ENCODE measurements at places on chromosomes 4 and X. TPM values are rescaled to one million over a fixed set of nuclear protein-coding genes. Genes with fewer than 3 reads are reported as not detected.
A peak's percentile ranks its signal among the peaks of the same experiment; 100 is the strongest.

The GIMD1 gene
- not detected for total RNA-seq

The ZNF280C gene
- total RNA-seq = 1.2 TPM

The CTAG1B gene
- total RNA-seq = not detected

The TBC1D8B gene
- 7.7 TPM for total RNA-seq

The CXCL3 gene
- 94.6 TPM for total RNA-seq

The NRK gene
- under 0.01 TPM for total RNA-seq

The CT55 gene
- not detected for total RNA-seq

The GPRASP2 gene
- 32.1 TPM for total RNA-seq

DNA sequence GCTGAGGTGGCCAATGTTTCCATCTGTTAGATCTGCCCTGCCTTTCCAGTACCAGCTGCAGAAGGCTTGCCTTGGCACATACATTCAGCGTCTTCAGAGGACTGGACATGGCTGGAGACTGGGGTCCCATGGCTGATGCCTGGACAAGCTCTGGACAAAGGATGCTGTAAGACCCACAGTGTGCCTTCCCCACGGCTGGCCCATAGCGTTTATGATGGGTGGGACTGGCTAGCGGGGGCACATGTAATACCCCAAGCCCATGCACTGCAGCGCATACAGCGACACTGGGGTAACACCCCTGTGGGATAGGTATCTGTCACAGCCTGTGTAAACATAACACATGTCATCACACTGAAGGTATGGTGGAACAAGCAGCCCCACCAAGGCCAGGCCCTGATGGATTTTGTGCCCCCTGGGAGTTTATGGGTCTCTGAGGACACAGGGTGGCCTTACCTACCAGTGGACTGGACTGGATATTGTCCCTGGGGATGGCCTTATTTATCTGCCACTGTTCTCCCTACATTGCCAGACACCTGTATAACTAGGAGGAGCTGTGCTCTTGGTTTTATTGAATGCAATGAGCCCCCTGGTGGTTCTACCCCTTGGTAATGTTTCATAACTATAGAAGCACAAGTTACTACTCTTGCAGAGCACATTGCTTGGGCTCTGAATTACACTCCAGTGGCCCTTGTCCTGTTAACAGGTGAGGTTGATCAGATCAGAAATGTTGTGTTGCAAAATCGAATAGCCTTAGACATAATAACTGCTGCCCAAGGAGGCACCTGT, 34.3 kb upstream of the TACR3 start:
- H3K27me3 ChIP-seq = no peaks in the 10 kb centered on the region
- no peak overlapping the region for H3K27ac ChIP-seq
- no peak for DNase-seq
- no peaks in the 10 kb centered on the region for H3K36me3 ChIP-seq

- no peaks in the 10 kb centered on the region for H3K36me3 ChIP-seq
- no peak overlapping the region for H3K4me3 ChIP-seq
- no peaks in the 10 kb centered on the region for H3K4me1 ChIP-seq
Observed at GRCh38 chr4:168695288-168695687, 198.4 kb downstream of the PALLD start.

DNA sequence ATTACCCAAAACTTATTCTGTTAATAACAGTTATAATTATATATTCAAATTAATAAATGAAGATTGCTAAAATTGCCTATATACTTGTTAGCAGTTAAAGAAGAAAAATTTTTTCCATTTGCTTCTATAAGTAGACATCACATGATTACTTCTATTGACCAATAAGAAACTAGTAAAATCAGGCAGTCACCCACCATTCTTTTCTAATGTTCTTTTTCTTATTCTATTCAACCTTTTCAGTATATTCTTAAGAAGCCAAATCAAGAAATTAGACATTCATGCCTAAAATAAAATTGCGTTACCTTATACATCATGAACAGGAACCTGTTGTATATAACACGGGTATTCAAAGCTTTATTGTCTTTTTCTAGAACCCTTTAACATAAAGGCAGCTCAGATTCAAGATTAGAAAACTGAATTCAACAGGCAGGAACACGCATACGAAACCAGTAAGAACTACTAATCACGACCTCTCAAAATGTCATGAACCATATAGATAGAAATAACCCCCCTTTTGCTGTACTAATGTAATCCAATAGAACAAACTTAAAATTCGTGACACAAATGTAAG, 568.1 kb upstream of the DIPK2B start:
- H3K27me3 ChIP-seq = no peaks in the 10 kb centered on the region
- peak overlapping the region; percentile 37 for H3K4me3 ChIP-seq
- no peak for DNase-seq
- peaks cover 7% of the 10 kb centered on the region for H3K4me1 ChIP-seq
- H3K36me3 ChIP-seq = no peaks in the 10 kb centered on the region
- H3K27ac ChIP-seq = no peak overlapping the region

DNA sequence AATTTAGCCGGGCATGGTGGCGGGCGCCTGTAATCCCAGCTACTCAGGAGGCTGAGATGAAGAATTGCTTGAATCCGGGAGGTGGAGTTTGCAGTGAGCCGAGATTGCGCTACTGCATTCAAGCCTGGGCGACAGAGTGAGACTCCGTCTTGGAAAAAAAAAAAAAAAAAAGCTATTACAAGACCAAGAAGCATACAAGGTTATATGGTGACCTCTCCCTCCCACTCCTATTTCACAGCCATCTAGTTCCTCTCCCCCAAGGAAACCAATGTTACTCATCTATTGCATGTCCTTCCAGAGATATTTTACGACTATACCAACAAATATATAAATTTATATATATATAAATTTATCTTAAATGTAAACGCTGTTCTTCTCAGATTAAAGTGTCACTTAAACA, 3.2 kb downstream of the SLC9A7 start:
- no peak overlapping the region for H3K27ac ChIP-seq
- no peak overlapping the region for H3K4me3 ChIP-seq
- H3K27me3 ChIP-seq = peaks cover 2% of the 10 kb centered on the region
- H3K4me1 ChIP-seq = peaks cover 5% of the 10 kb centered on the region
- DNase-seq = no peak

DNA sequence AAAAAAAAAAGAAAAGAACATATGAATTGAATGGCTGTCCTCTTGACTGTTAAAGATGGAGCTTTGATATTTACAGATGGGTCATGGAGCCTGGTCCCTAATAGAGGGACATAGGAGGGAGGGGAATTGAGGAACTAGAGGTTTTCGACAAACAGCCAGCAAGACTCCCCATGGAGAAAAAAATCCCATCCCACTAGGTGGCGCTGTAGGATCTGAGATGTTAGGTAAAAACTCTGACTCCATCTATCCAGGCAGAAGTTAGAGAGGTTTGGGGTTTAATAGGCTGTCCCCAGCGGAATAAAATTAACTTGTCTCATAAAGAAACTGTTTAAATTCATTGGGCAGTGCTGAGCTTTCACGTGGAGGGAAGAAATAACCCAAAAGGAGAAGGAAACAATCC, 45.9 kb downstream of the HMGB2 start:
- H3K4me3 ChIP-seq = no peak overlapping the region
- no peaks in the 10 kb centered on the region for H3K27me3 ChIP-seq
- H3K4me1 ChIP-seq = no peaks in the 10 kb centered on the region
- peak; percentile 58 for DNase-seq
- no peak overlapping the region for H3K27ac ChIP-seq

- H3K27ac ChIP-seq = no peak overlapping the region
- H3K36me3 ChIP-seq = no peaks in the 10 kb centered on the region
- H3K4me3 ChIP-seq = no peak overlapping the region
- H3K4me1 ChIP-seq = no peaks in the 10 kb centered on the region
- DNase-seq = no peak
Observed at GRCh38 chrX:80766916-80767315, 42.8 kb downstream of the BRWD3 start.

DNA sequence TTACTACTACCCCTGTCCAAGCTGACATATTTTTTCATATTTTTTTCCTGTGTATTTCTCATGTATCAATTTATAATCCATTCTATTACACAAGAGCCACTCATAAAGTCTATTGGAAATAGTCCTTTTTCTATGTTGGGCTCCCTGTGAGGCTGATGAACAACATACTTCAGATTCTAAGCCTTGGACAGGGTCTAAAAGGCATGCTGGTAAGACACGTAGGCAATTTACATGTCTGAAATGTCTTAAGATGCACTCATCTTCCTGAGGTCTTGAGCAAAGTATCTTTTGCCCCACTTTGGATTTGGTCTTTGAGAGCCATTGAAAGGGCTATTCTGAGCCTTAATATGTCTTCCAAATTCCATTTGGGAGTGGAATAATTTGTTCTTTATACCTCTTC, 31.8 kb downstream of the OCIAD1 start:
- no peak for DNase-seq
- no peaks in the 10 kb centered on the region for H3K4me1 ChIP-seq
- peaks cover 39% of the 10 kb centered on the region for H3K36me3 ChIP-seq
- no peaks in the 10 kb centered on the region for H3K27me3 ChIP-seq

DNA sequence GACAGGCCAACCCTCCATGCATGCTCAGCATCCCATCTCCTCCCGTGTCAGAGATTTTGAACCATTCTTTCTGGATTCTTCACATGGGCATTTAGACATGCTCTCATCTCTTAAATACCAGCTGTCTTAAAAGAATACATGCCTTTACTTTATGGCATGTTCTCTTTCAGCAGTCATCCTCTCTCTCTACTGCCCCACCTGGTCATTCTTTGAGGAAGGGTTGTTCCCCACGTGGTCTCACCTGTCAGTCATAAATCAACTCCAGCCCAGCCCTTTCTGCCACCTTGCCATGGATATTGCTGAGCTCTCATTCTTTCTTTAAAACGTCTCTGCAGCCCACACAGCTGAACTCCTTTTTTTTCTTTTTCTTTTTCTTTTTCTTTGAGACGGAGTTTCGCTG, 111.3 kb downstream of the ARHGAP10 start:
- H3K27me3 ChIP-seq = no peaks in the 10 kb centered on the region
- H3K4me3 ChIP-seq = no peak overlapping the region

GRCh38 chr4:161252520-161253141, 911.2 kb downstream of the FSTL5 start:
- no peak for DNase-seq
- no peak overlapping the region for H3K27ac ChIP-seq
- H3K4me3 ChIP-seq = no peak overlapping the region
- H3K36me3 ChIP-seq = no peaks in the 10 kb centered on the region
- H3K27me3 ChIP-seq = no peaks in the 10 kb centered on the region

DNA sequence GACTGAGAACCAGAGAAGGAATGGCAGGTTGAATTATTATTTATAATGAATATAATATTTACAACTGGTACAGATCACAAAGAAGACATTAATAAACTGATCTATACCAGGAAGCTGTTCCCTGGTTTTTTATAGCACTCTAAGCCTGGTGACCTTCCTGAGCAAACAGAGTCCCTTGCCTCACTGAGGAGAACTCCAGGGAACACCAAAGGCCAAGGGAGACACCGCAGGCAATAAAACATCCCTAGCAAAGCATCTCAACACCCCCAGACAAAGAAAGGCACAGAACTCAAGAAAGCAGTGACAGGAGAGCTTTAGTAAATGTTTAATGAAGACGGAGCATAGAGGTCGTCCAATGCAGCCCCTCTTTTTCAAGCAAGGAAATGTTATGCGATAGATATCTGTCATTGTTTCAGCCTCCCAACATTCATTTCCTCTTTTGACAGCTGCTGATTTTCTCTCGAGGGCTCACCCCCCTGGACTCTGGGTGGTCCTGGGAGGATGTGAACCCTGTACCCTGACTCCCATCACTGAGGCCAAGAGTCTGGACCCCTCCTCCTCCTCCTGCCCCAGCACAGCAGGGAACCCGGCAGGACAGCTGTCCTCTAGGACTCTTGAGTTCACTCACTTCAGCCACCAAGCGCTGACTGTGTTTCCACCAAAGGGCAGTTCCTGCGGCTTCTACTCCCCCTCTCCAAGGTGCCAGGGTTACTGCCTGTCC, 342.5 kb upstream of the GATB start:
- DNase-seq = no peak
- peaks cover 69% of the 10 kb centered on the region for H3K4me1 ChIP-seq
- no peaks in the 10 kb centered on the region for H3K36me3 ChIP-seq
- no peak overlapping the region for H3K4me3 ChIP-seq
- no peak overlapping the region for H3K27ac ChIP-seq
- H3K27me3 ChIP-seq = no peaks in the 10 kb centered on the region

DNA sequence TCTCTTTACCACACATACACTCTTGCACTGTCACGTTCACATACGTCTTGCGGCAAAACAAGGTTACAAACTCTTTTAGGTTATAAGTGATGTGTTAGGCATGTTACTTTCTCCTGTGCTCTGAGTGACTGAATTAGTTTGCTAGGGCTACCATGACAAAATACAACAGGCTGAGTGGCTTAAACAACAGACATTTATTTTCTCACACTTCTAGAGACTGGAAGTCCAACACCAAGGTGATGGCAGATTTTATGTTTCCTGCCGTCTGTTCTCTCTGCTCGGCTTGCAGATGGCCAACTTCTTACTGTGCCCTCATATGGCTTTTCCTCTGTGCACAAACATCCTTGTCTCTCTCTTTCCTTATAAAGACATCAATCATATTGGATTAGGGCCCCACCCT, 1224.3 kb upstream of the TENM3 start:
- H3K27ac ChIP-seq = no peak overlapping the region
- no peak overlapping the region for H3K4me3 ChIP-seq
- H3K36me3 ChIP-seq = no peaks in the 10 kb centered on the region
- no peaks in the 10 kb centered on the region for H3K27me3 ChIP-seq

DNA sequence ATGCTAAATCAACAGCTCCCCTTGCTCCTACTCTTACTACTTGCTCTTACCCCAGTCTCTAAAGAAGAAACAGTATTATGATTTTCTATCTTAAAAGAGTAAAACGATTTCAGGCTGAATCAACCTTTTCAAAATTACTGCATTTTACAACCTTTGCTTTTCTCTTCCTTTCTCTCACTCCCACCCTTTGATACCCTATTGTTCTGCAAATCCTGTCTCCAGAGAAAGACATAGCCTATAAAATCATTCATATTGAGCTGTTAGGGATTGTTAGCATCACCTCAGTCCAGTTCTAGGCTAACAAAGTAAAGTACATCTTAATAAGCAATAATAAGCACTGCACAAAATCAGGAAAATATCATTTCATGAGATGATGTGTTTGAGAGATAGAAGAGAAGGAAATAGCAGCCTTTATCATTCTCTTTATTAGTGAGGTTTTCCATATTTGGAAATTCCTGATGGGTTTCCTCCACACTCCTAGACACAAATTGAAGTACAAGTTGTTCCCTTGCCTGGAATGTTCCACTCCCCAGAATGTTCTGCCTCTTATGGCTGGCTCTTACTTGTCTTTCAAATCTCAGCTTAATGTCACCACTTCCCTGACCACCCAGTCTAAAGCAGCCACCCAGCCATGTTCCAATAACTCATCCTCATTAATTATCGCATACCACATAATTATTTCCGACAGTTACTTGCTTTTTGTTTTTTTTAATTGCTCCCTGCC, 219.7 kb downstream of the PALLD start:
- no peak for DNase-seq
- H3K4me1 ChIP-seq = peaks cover 3% of the 10 kb centered on the region
- no peaks in the 10 kb centered on the region for H3K27me3 ChIP-seq
- no peaks in the 10 kb centered on the region for H3K36me3 ChIP-seq
- no peak overlapping the region for H3K4me3 ChIP-seq

GRCh38 chrX:107744868-107745267, 30.7 kb downstream of the TSC22D3 start:
- no peak for DNase-seq
- no peak overlapping the region for H3K27ac ChIP-seq
- no peaks in the 10 kb centered on the region for H3K36me3 ChIP-seq
- peaks cover 70% of the 10 kb centered on the region for H3K4me1 ChIP-seq
- no peaks in the 10 kb centered on the region for H3K27me3 ChIP-seq
- no peak overlapping the region for H3K4me3 ChIP-seq

GRCh38 chrX:26138274-26138673, at the start of gene MAGEB18:
TSS of gene MAGEB18 (plus strand) at chrX:26138343. CDS start at chrX:26138986, 643 bp downstream.
- H3K4me1 ChIP-seq = no peaks in the 10 kb centered on the region
- no peak within 1 kb of the TSS for H3K27ac ChIP-seq
- H3K36me3 ChIP-seq = no peaks in the 10 kb centered on the region
- H3K27me3 ChIP-seq = no peaks in the 10 kb centered on the region
- no peak for DNase-seq
